ENCODE measurements at places on chromosomes 7 and 10.

DNA sequence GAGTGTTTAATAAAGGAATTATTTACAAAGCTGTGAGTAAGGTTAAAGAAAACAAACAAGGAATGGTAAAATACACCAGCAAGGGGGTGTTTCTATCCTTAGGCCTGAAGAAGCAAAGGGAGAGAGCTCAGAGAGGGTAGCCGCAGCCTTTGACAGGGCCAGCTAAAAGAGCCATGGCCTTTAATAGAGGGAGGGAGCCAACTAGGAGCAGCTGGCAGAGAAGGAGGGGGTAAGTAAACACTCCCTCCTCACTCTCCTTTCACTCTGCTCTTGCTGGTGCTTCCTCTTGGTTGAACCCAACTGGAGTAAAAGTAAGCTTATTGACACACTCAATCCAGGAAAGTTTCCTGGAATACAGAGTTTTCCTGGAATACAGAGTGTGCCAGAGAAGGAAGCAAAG lies 87.5 kb downstream of the CH25H start:
- no peak overlapping the region for H3K27ac ChIP-seq
- no peaks in the 10 kb centered on the region for H3K4me1 ChIP-seq
- no peaks in the 10 kb centered on the region for H3K36me3 ChIP-seq
- H3K4me3 ChIP-seq = no peak overlapping the region

- H3K27me3 ChIP-seq = no peaks in the 10 kb centered on the region
- no peak for DNase-seq
- no peak overlapping the region for H3K27ac ChIP-seq
- H3K4me3 ChIP-seq = no peak overlapping the region
- H3K36me3 ChIP-seq = no peaks in the 10 kb centered on the region
Measured at GRCh38 chr10:76033457-76034196, 602.2 kb downstream of the LRMDA start.

GRCh38 chr10:69318867-69319727 lies 40.8 kb downstream of the HK1 start:
- peaks cover 43% of the 10 kb centered on the region for H3K4me1 ChIP-seq
- H3K36me3 ChIP-seq = no peaks in the 10 kb centered on the region
- H3K27ac ChIP-seq = peak overlapping the region; percentile 66
- peak; percentile 89 for DNase-seq
- H3K4me3 ChIP-seq = peak overlapping the region; percentile 97

- no peak overlapping the region for H3K4me3 ChIP-seq
- no peak for DNase-seq
- peaks cover 45% of the 10 kb centered on the region for H3K4me1 ChIP-seq
- no peaks in the 10 kb centered on the region for H3K27me3 ChIP-seq
- H3K36me3 ChIP-seq = no peaks in the 10 kb centered on the region
Measured at GRCh38 chr10:22676435-22676834, 37.9 kb downstream of the PIP4K2A start.

GRCh38 chr10:58712141-58712540 lies 199.5 kb downstream of the BICC1 start:
- H3K36me3 ChIP-seq = no peaks in the 10 kb centered on the region
- H3K27ac ChIP-seq = no peak overlapping the region

DNA sequence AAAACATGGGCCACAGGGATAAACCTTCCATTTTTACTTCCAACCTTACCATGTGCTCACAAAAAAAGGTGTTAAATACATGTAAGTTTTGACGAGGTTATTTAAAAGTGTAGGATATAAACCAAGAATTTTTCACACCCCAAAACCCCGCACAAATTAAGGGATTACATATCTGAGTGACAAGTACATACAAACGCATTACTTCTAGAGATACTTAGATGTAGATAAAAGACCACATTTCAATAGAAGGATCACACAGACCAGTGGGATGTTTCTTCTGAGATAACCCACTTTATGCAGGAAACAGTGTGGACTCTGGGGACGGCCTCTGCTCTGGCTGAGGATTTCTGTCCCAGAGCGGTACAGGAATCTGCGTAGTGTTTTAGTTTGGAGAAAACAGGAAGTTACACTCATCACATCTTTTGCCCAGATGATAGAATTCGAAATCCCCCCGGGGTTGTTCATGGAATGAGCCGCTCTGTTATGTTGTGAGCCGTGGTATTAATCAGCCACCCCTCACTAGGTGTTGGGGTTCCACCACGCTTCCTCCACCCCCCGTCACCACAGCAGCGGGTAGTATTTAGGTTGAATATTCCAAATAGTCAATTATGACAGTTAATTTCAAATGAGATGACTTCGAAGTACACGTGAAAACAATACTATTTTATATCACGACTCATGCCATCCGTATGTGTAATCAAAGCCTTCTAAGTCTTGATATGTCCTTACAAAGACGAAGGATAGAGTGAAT lies 1.3 kb upstream of the CUL1 start:
- H3K36me3 ChIP-seq = no peaks in the 10 kb centered on the region
- peak; percentile 62 for DNase-seq
- H3K27me3 ChIP-seq = no peaks in the 10 kb centered on the region
- H3K27ac ChIP-seq = peak overlapping the region; percentile 98
- no peak overlapping the region for H3K4me3 ChIP-seq

GRCh38 chr7:129780974-129781927 lies 169.7 kb downstream of the NRF1 start:
- peaks cover 8% of the 10 kb centered on the region for H3K4me1 ChIP-seq
- H3K4me3 ChIP-seq = no peak overlapping the region
- H3K27ac ChIP-seq = no peak overlapping the region
- peaks cover 82% of the 10 kb centered on the region for H3K27me3 ChIP-seq

DNA sequence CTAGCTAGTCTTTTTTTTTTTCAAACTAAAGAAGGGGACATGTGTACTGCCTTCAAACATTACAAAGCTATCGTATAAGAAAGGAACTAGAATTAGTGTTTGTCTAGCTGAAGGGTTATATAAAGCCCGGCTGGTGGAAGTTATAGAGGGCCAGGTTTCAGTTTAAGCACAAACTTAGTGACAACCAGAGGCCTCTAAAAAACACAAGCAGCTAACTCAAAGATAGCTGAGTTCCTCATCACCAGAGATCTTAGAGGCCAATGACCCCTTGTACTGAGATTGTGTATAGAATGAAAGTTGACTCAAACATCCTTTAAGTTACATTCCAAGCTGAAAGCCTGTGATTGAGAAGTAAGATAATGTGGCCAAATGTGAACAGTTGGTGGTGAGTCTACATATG lies 28.1 kb upstream of the SGMS1 start:
- no peaks in the 10 kb centered on the region for H3K27me3 ChIP-seq
- H3K27ac ChIP-seq = no peak overlapping the region
- H3K4me1 ChIP-seq = no peaks in the 10 kb centered on the region
- no peak for DNase-seq
- no peak overlapping the region for H3K4me3 ChIP-seq

DNA sequence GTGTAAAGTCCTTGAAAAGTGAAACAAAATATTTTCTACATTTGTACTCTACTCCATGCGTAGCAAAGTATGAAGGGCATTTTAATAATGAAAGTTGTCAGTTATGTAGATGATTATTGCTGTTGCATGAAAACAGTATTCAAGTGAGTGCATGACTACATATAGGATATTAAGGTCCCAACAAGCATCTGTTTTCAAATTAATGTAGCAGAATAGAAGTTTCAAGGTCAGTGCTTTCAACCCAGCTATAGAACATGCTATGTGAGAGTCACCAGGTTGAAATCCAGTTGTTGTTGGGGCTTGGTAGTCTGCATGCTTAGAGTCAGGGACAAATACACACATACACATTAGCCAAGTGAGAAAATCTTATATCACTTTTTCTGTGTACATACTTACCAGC lies 14.8 kb downstream of the CD36 start:
- no peak overlapping the region for H3K27ac ChIP-seq
- no peak for DNase-seq

- peaks cover 7% of the 10 kb centered on the region for H3K4me1 ChIP-seq
- no peak overlapping the region for H3K27ac ChIP-seq
- no peaks in the 10 kb centered on the region for H3K27me3 ChIP-seq
- no peak overlapping the region for H3K4me3 ChIP-seq
- H3K36me3 ChIP-seq = no peaks in the 10 kb centered on the region
Measured at GRCh38 chr7:137850972-137851945, 4.5 kb upstream of the DGKI start.

- H3K4me3 ChIP-seq = no peak overlapping the region
- H3K27ac ChIP-seq = no peak overlapping the region
- no peak for DNase-seq
- H3K4me1 ChIP-seq = no peaks in the 10 kb centered on the region
- no peaks in the 10 kb centered on the region for H3K27me3 ChIP-seq
Measured at GRCh38 chr10:127384532-127384931, 164.6 kb upstream of the NPS start.

DNA sequence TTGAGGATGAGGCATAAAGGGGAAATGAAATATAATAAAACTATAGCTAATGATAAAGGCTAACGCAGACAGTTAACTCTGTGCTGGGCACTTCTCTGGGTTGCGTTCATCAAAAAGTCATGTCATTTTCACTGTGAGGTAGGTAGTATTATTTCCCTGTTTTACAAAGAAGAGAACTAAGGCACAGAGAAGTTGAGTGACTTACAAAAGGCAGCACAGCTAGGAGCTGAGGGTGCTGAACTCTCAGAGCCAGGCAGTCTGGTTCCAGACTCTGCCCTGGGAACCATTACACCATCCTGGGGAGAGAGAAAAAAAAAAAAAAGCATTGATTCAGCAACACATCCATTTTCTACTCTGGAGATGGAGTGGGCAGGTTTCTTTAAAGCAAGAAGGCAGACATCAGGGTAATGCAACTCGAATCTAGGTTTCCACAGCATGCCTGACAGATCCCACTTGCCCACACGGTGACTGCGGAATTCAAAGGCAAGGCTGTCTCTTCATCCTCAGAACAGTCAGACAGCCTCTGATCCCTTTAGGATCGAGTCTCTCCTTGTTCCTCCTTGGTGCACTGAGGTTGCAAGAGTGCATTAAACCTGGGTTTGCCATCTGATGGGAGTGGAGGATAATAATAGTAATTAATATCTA lies 40.6 kb upstream of the ECHDC3 start:
- H3K27ac ChIP-seq = no peak overlapping the region
- DNase-seq = no peak
- no peak overlapping the region for H3K4me3 ChIP-seq

DNA sequence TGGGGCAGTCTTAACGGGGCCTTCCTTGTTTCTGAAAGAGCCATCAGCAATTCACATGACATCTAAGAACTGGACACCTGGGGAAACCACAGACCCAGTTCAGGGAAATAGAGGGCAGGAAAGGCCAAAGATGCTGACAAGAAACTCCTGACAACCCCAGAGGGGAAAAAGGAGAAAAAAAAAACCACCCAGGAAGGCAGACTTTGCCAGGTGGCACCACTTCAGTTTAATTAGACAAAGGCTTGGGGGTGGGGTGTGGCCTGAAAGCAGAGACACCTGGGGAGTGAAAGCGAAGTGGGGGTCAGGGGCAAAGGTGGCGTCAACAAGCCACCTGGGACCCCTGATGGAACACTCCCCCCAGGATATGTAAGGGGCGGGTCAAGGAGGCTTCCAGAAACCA lies 53.6 kb downstream of the RAB11FIP2 start:
- H3K36me3 ChIP-seq = no peaks in the 10 kb centered on the region
- no peak overlapping the region for H3K4me3 ChIP-seq
- H3K27ac ChIP-seq = no peak overlapping the region
- DNase-seq = no peak
- H3K27me3 ChIP-seq = no peaks in the 10 kb centered on the region
- no peaks in the 10 kb centered on the region for H3K4me1 ChIP-seq

DNA sequence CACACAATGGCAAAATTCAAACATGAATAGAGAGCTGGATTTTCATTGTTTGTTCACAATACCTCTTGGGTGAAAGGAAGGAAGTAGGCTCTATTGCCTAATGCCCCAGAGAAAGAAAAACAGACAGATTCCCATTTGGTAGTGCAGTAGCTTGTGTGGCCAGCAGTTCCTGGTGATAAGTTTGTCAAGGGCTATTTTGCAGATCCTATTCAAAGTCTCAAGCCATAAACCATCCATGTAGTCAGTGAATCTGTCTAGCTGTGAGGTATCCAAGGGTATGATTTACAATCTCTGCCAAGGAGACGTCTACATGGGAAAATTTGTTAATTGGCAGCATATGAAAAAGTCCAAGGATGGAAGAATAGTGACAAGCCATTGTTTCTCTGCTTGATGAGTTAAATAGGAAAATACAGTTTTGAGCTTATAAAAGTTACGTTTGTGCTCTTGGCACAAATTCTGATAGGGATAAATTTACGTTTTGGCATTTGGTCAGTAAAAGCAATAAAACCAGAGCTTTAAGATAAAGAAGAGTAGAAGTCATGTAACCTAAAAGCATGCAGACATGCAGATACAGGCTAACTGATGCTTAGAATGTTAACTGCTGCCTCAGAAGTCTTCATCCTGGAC lies 269.1 kb downstream of the GATA3 start:
- no peaks in the 10 kb centered on the region for H3K4me1 ChIP-seq
- H3K27me3 ChIP-seq = no peaks in the 10 kb centered on the region
- no peak overlapping the region for H3K27ac ChIP-seq
- H3K4me3 ChIP-seq = no peak overlapping the region
- no peak for DNase-seq

- DNase-seq = no peak
- no peaks in the 10 kb centered on the region for H3K27me3 ChIP-seq
- H3K4me3 ChIP-seq = no peak overlapping the region
- peaks cover 8% of the 10 kb centered on the region for H3K4me1 ChIP-seq
- H3K36me3 ChIP-seq = no peaks in the 10 kb centered on the region
Measured at GRCh38 chr7:127755521-127755920, 103.5 kb downstream of the SND1 start.

DNA sequence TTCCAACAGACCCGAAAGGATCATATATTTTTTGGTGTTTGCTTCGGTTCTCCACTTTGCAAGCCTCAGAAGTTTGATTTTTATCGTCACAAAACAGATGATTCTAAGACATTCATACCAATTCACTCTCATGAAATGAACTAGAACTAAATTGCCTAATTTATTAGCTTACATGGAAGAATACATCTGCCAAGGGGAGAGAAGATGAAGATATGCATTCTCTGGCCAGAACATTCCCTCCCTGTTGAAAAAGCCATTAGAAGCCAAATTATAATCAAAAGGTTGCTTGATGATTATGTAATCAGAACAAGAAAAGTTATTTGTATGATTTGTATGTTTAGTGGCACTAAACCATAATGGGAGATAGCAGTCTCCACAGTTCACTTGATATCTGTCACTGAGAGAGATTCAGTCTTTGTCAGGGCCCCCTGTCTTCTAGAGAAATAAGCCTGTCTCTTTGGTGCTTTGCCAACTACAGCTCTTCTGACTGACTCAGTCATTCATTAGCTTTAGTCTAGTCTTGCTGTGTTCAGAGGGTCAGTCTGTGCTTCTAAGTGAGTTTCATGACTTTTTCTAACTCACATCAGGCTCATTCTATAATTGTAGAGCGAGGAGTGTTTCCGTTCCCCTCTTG lies 95.3 kb upstream of the GNAI1 start:
- H3K4me3 ChIP-seq = no peak overlapping the region
- H3K27ac ChIP-seq = no peak overlapping the region
- H3K36me3 ChIP-seq = no peaks in the 10 kb centered on the region
- no peak for DNase-seq
- H3K4me1 ChIP-seq = no peaks in the 10 kb centered on the region

GRCh38 chr10:80681142-80681541 lies 143.4 kb downstream of the SH2D4B start:
- H3K27ac ChIP-seq = no peak overlapping the region
- DNase-seq = no peak
- no peaks in the 10 kb centered on the region for H3K27me3 ChIP-seq

GRCh38 chr10:24871011-24871935 lies 81.1 kb downstream of the PRTFDC1 start:
- H3K27me3 ChIP-seq = no peaks in the 10 kb centered on the region
- peak; percentile 44 for DNase-seq
- H3K36me3 ChIP-seq = no peaks in the 10 kb centered on the region
- no peak overlapping the region for H3K4me3 ChIP-seq
- H3K27ac ChIP-seq = peak overlapping the region; percentile 82
